CD4-positive, CD25-positive, alpha-beta regulatory T cell (primary cell): ENCODE measurements at places on chromosomes 11 and 22. TPM values are rescaled to one million over a fixed set of nuclear protein-coding genes. Genes with fewer than 3 reads are reported as not detected.
A peak's percentile ranks its signal among the peaks of the same experiment; 100 is the strongest.

The MPST gene
- total RNA-seq, result 10.3 TPM

The MUC6 gene
- total RNA-seq, result not detected

DNA sequence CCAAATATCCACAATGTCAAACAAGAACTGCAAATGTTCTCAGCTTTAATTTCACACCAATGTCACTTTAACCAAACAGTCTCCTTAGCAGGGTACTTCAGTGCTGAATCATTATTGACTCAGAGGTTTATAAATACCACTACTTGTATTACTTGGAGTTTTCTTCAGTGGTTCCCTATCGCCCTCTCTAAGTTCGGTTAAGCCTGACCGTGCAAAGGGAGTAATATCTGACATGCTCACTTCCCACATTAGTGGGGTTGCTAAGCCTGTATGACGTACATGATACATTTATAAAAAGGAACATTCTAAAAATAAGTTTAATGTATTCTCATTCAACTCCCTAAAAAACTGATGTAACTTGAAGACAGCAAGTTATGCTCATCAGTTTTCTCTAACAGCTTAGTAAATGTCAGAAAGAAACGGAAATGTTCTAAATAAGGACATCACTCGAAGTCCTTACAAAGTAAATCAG lies 93.1 kb upstream of the ZC3H12C start:
- no peaks in the 10 kb centered on the region for H3K4me1 ChIP-seq
- H3K36me3 ChIP-seq, result no peaks in the 10 kb centered on the region
- no peaks in the 10 kb centered on the region for H3K27me3 ChIP-seq
- DNase-seq, result no peak

The OR5M3 gene
- total RNA-seq, result not detected

- no peak for DNase-seq
- no peak overlapping the region for H3K27ac ChIP-seq
- no peaks in the 10 kb centered on the region for H3K27me3 ChIP-seq
- H3K36me3 ChIP-seq, result no peaks in the 10 kb centered on the region
- H3K4me3 ChIP-seq, result no peak overlapping the region
Observed at GRCh38 chr11:17793642-17794170, 59.1 kb downstream of the KCNC1 start.

The BRSK2 gene
- 0.42 TPM for total RNA-seq

- no peaks in the 10 kb centered on the region for H3K27me3 ChIP-seq
- peak overlapping the region; percentile 2 for H3K27ac ChIP-seq
- peaks cover 44% of the 10 kb centered on the region for H3K4me1 ChIP-seq
- DNase-seq, result no peak
- H3K4me3 ChIP-seq, result no peak overlapping the region
Observed at GRCh38 chr11:202490-202889, 4.7 kb downstream of the BET1L start.

DNA sequence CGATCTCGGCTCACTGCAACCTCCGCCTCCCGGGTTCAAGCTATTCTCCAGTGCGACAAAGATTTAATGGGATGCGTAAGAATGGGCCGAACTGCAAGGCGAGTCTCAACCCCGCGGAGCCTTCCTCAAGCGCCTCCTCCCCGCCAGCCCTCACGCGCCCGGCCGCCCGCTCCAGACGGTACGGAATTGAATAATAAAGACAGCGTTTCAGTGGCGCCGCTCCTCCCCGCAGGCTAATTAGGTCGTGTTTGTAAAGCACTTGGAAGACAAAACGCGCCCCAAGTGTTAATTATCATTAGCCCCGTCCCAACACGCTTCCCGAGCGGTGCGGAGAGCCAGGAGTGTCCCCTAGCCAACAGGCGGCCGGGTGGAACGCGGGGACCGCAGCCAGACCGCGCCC lies 192.0 kb downstream of the BUD13 start:
- no peaks in the 10 kb centered on the region for H3K36me3 ChIP-seq
- DNase-seq, result no peak
- H3K4me1 ChIP-seq, result no peaks in the 10 kb centered on the region
- no peak overlapping the region for H3K27ac ChIP-seq
- peaks cover 20% of the 10 kb centered on the region for H3K27me3 ChIP-seq

DNA sequence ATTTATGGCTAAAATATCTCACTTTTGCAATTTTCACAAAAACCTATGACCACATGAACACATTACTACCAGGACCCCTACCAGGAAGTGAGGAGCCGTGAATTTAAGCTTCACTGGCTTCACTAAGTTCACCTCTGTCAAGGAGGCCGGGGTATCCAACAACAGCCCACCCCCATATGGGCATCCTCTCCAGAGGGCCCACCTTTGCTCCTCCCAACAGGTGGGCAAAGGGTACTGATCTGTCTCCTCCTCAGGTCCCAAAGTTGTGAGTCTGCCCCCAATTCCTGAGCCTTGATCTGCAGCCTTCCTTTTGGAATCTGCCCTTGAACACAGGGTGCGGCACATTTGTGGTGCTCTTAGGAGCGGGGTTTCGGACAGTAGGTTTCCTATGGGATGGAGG lies 66.9 kb downstream of the OTOG start:
- H3K27me3 ChIP-seq, result no peaks in the 10 kb centered on the region
- no peak for DNase-seq
- no peak overlapping the region for H3K27ac ChIP-seq
- no peaks in the 10 kb centered on the region for H3K4me1 ChIP-seq
- H3K4me3 ChIP-seq, result no peak overlapping the region

GRCh38 chr22:35552196-35552842 lies 11.7 kb downstream of the RASD2 start:
- peak overlapping the region; percentile 5 for H3K27ac ChIP-seq
- H3K4me3 ChIP-seq, result no peak overlapping the region
- DNase-seq, result peak; percentile 74
- peaks cover 13% of the 10 kb centered on the region for H3K4me1 ChIP-seq
- H3K27me3 ChIP-seq, result no peaks in the 10 kb centered on the region

DNA sequence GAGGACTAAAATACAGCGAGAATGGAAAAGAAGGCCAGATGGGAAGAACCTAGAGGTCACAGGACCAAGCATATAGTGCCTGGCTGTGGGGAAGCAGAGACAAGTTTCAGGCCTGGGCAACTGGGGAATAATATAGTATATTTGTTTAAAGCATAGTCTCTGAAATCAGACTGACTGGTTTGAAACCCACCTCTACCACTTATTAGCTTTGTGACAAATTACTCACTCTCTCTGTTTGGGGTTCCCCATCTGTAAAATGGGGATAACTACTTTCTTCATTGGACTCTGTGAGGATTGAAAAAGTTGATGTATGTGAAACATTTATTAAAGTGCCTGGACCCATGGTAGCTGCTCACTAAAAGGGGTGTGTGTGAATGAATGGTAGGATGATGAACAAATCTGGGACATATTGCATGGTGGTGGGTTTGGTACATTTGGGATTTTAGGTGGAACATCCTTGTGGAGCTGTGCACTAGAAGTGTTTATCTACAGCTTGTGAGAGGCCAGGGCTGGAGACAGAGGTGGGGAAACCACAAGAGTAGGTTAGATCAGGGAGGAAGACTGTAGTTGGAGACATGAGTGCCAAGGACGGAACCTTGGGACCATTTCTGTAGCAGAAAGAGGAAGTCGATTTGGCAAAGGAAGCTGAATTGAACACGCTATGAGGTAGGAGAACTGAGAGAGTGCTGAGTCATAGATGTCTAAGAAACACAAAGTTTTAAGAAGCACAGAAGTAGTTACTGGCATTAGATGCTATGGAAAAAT lies 52.6 kb downstream of the SWAP70 start:
- H3K27me3 ChIP-seq, result no peaks in the 10 kb centered on the region
- H3K4me1 ChIP-seq, result no peaks in the 10 kb centered on the region
- no peak for DNase-seq
- H3K36me3 ChIP-seq, result peaks cover 5% of the 10 kb centered on the region
- H3K4me3 ChIP-seq, result no peak overlapping the region
- no peak overlapping the region for H3K27ac ChIP-seq

GRCh38 chr11:31798554-31799434 lies 12.3 kb downstream of the PAX6 start:
- no peak overlapping the region for H3K4me3 ChIP-seq
- no peaks in the 10 kb centered on the region for H3K36me3 ChIP-seq
- peaks cover 19% of the 10 kb centered on the region for H3K4me1 ChIP-seq
- peaks cover 52% of the 10 kb centered on the region for H3K27me3 ChIP-seq
- no peak for DNase-seq

The LINC01488 gene
- not detected for total RNA-seq

- H3K27me3 ChIP-seq, result no peaks in the 10 kb centered on the region
- peak overlapping the region; percentile 80 for H3K27ac ChIP-seq
- DNase-seq, result peak; percentile 11
- peaks cover 39% of the 10 kb centered on the region for H3K4me1 ChIP-seq
- peaks cover 4% of the 10 kb centered on the region for H3K36me3 ChIP-seq
Observed at GRCh38 chr11:9575260-9576240, 2.1 kb downstream of the WEE1 start.
